ENCODE measurements at places on chromosomes 6 and 20. TPM values are rescaled to one million over a fixed set of nuclear protein-coding genes. Genes with fewer than 3 reads are reported as not detected.

TUBB2B gene
- 0.59 TPM for polyA plus RNA-seq

SAMD10 gene
- polyA plus RNA-seq, result 15.6 TPM

PRL gene
- polyA plus RNA-seq, result 0.21 TPM

ALDH5A1 gene
- polyA plus RNA-seq, result 11.8 TPM

DPPA5 gene
- polyA plus RNA-seq, result not detected

IYD gene
- not detected for polyA plus RNA-seq

RIPPLY2 gene
- not detected for polyA plus RNA-seq

C6orf15 gene
- polyA plus RNA-seq, result not detected

HLA-B gene
- polyA plus RNA-seq, result 8,337 TPM

ADGRG6 gene
- not detected for polyA plus RNA-seq

PI16 gene
- polyA plus RNA-seq, result 13.6 TPM

PTCRA gene
- not detected for polyA plus RNA-seq

TGM3 gene
- polyA plus RNA-seq, result not detected

FAM209B gene
- polyA plus RNA-seq, result 0.61 TPM

RAMACL gene
- polyA plus RNA-seq, result 0.15 TPM

PSORS1C1 gene
- polyA plus RNA-seq, result not detected

SSTR4 gene
- not detected for polyA plus RNA-seq

SAMD5 gene
- polyA plus RNA-seq, result not detected

ERVFRD-1 gene
- 0.12 TPM for polyA plus RNA-seq

CDH22 gene
- not detected for polyA plus RNA-seq

DEFB132 gene
- polyA plus RNA-seq, result not detected

ATP6V1G2 gene
- polyA plus RNA-seq, result 1.4 TPM

KIZ gene
- 20.5 TPM for polyA plus RNA-seq

Data from CD8-positive, alpha-beta memory T cell (primary cell).